ENCODE measurements at places on chromosomes 4 and X.

DNA sequence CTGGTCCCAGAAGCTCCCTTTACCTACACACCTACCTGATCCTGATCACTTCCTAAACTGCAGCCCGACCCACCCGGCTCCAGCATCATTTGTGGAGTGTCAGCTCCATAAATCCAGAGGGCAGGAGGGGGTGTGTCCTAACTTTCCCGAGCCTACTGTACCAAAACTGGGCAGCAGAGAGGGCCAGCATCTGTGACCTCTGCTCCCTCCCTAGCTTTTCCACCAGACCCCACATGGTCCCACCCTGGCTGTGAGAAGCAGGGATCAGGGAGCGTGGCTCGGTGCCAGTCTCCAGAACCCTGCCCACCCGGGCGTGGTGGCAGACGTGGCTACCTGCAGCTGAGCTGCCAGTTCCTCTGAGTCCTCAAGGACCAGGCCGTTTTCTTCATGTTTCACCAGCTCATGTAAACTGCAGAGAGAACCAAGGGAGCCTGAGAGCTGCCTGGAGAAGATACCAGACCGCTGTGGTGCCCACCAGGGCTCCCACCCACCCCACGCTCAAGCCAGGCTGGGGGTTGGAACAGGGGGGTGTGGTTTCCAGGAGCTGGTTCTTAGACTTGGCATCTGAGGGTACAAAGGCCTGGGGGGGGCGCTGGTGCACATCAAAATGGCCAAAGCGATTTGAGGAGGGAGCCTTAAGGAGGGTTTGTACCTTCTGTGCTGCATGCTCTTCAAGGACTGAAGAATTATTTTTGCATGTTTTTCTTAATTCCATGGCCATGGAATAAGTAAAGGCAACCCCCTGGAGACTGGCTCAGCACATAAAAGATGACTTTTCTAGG, 76.7 kb upstream of the DRD5 start:
- no peak for DNase-seq

- DNase-seq, result peak; percentile 38
Observed at GRCh38 chr4:28482580-28483270, 1622.1 kb downstream of the STIM2 start.

DNA sequence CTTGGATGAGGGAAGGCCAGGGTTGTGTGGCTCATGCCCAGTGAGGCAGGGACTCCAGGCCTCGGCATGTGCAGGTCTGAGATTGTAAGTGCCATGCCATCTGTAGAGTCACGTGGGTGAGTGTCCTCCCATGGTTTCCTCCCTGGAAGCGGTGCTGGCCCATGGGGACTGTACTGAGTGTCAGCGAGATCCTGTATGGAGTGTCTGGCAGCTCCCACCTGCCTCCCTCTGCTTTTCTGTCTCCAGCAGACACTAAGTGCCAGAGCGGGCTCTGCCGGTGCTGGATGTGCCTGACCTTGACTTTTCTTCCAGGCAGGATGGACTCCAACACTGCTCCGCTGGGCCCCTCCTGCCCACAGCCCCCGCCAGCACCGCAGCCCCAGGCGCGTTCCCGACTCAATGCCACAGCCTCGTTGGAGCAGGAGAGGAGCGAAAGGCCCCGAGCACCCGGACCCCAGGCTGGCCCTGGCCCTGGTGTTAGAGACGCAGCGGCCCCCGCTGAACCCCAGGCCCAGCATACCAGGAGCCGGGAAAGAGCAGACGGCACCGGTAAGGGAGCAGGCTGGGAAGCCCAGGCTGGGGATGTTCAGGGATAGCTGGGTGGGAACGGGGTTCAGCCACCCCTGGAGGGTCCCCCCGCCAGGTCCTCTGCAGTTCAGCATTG, 7.6 kb downstream of the WFS1 start:
- no peak for DNase-seq

- no peak for DNase-seq
Observed at GRCh38 chr4:123244137-123244536, 152.5 kb upstream of the SPRY1 start.

DNA sequence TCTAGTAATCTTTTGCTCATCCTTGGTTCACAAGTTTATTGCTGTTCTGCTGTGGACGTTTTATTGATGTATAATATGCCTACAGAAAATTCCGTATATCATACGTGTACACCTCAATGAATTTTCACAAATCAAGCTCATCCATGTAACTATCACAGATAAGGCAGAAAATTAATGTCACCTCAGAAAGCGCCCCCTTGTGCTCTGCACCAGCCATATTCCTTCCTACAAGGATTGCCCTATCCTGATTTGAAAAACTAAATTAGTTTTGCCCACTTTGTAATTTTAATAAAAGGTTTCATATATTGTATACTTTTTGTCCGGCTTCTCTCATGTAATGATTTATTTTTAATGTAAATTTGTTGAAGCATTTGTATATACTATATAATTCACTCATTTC, 390.8 kb downstream of the ADGRL3 start:
- no peak for DNase-seq

DNA sequence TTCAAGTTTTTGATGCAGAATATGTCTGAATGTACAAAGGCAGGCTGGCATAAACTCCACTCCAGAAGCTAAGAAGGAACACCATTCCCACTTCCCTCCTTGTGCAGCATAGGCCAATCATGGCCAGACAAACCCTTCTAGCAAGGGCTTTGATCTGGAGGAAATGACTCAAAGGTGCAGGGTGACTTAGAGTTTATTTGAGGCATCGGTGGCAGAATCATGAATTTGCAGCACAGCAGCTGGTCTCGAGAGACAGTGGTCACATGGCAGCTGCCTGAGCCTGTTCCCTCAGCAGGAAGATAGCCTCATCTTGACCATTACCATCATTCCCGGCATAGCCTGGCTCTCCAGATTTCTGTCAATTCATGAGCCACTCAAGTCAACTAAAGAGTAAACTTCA, 154.5 kb downstream of the ATP10D start:
- peak; percentile 8 for DNase-seq

- DNase-seq, result no peak
Observed at GRCh38 chr4:6109842-6110560, 90.3 kb downstream of the JAKMIP1 start.

DNA sequence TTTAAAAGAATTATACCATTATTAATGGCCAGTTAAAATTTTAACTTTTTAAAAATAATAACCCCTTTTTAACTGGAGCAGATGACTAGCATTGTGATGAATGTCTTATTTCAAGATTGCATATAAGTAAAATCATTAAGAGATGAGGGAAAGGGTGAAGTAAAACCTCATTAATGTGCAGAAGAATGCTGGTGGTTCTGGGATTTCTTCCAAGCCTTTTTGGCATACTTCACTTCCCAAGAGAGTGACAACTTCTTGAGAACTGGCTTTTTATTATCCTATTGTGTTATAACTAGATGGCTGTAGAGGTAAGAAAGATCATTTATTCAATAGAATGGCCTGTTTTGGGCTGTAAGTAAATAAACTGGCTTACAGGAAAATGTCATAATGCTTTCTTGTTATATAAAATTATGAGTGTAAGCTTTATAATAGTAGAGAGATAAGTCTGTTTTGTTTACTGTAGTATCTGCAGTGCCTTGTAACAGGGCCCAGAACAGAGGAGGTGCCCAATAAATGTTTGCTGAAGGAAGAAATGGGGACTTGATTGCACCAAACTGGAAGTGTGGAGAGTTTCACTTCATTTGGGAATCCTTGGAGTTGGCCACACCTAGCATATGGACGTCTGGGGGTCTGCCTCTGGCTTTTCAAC, 242.9 kb upstream of the PITX2 start:
- DNase-seq, result peak; percentile 91

GRCh38 chrX:63782515-63782914, 2.5 kb downstream of the ARHGEF9 start:
- no peak for DNase-seq

DNA sequence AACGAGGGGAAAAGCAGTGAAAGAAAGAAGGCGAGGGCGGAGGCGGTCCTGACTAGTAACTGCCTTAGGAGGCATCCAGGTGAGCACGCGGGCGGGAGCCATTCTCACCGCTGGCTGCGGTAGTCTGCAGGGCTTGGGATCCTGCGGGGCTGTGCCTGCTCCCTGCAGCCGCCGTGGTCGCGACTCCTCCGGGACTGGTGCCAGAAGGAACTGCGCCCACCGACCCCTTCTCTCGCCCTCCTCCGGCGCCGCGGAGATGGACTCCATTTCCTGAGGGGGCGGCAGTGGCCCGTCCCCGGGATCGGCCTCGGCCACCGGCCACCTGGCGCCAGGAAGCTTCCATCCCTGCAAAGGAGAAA, 543 bp downstream of the NFXL1 start:
- no peak for DNase-seq

DNA sequence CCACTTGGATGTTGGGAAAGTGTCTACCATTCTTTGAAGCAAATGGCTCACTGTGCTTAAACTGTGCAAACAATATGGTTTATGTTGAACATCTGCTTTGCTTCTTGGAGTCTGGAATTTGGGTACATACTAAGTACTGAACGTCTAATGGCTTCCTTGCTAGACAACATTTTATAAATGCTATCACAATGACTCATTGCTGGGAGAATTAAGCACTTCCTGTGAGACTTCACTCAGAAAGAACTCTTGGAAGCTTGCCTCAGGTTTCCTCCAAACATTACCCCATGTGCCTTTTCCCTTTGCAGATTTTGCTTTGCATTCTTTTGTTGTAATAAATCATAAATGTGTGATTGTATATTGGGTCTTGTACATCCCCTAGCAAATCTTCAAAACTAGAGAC, 139.7 kb downstream of the PACRGL start:
- DNase-seq, result peak; percentile 89

DNA sequence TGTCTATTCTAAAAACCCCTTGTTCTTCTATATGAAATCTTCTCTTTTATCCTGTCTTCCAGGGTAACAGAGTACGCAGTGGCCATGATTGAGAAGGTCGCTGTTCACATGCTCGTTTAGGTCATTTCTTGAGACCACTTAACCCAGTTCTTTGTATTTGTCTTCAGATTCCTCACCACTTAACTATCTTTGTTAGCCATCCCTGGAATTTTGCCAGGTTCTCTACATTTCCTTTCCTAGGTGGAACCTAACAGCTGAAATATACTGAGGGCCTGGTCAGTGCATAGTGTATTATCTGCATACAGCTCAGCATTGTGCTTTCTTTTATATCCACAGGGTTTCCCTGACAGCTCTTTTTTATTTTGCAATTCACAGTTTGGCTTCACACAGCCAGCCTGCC, 148.9 kb upstream of the GALNT7 start:
- DNase-seq, result no peak
